ENCODE measurements at places on chromosomes 7 and 10.
A peak's percentile ranks its signal among the peaks of the same experiment; 100 is the strongest.

DNA sequence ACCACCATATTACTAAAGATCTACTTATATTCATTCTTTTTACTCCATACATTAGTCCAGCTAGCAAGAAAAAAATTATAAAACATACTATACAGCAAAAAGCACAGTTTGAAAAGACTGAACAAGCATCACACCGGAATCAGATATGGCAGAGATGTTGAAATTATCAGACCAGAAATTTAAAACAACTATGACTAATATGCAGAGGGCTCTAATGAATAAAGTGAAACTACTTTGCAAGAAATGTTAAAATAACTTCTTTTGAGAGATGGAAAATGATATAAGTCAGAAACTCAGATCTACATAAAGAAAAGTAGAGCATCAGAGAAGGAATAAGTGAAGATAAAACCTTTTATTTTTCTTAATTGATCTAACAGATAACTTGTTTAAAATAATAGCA, 50.9 kb downstream of the SGCE start:
- no peak for DNase-seq

GRCh38 chr10:86600296-86600695, 54.1 kb upstream of the OPN4 start:
- DNase-seq: no peak

GRCh38 chr7:9488555-9488954, 1055.1 kb downstream of the NXPH1 start:
- DNase-seq: peak; percentile 0

DNA sequence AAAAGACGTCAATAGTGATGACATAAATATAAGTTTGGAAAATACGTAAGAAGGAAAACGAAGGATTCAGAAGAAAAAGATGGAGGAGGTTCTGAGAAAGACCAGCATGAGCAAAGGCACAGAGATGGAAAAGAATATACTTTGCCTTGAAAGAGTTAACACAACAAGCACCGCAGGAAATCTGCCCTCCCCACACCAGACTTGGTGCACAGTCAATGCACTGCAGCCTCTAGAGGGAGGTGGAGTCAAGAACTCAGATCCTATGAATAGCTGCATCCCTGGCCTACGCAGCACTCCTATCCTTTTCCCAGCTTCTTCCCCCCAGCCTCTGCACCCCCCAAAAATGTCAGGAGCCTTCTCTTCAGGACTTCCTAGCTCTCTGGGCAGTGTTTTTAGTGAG, 1370.6 kb upstream of the LRRTM3 start:
- no peak for DNase-seq

DNA sequence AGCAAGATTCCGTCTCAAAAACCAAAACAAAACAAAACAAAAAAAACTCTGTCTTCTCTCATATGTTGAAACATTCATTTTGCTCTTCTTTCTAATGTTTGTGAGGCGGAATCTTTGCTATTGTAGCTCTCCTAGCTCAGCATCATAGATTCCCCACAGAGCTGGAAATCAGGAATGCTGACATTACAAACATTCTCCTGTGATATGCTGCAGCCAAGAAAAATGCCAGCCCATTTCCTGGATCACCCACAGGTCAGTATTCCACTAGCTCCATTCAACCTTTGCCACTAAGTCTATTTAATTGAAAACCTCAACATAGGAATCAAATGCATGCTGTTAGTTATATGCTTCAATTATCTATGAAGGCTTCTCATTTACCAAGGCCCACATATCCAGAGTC, 186.3 kb downstream of the IPMK start:
- no peak for DNase-seq

GRCh38 chr10:99832439-99832838, 50.0 kb downstream of the ABCC2 start:
- no peak for DNase-seq

GRCh38 chr7:445563-446288, 73.9 kb downstream of the PDGFA start:
- DNase-seq: no peak

GRCh38 chr10:28692050-28692449, 14.7 kb downstream of the BAMBI start:
- no peak for DNase-seq

- no peak for DNase-seq
These were observed 909.3 kb upstream of the GHITM start for GRCh38 chr10:83229991-83230390.

- DNase-seq: no peak
These were observed 145.6 kb downstream of the DOCK4 start for GRCh38 chr7:112060625-112061024.

DNA sequence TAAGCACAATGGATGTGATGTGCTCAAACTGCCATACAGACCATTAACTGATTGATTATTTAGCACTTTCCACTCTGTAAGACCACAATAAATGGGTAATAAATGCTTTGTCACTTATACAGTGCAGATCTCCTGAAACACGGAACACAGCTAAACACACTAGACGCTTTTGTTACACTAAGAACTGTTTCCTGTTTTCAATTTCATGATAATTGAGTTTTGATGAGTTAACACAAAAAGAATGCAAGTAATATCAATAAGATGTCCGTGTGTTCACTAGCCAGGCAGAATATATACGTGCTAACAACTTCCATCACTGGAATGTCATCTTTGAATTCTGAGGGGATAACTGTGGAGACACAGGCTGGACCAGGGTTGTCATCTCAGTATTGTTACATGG, 178.8 kb downstream of the SKAP2 start:
- DNase-seq: no peak

DNA sequence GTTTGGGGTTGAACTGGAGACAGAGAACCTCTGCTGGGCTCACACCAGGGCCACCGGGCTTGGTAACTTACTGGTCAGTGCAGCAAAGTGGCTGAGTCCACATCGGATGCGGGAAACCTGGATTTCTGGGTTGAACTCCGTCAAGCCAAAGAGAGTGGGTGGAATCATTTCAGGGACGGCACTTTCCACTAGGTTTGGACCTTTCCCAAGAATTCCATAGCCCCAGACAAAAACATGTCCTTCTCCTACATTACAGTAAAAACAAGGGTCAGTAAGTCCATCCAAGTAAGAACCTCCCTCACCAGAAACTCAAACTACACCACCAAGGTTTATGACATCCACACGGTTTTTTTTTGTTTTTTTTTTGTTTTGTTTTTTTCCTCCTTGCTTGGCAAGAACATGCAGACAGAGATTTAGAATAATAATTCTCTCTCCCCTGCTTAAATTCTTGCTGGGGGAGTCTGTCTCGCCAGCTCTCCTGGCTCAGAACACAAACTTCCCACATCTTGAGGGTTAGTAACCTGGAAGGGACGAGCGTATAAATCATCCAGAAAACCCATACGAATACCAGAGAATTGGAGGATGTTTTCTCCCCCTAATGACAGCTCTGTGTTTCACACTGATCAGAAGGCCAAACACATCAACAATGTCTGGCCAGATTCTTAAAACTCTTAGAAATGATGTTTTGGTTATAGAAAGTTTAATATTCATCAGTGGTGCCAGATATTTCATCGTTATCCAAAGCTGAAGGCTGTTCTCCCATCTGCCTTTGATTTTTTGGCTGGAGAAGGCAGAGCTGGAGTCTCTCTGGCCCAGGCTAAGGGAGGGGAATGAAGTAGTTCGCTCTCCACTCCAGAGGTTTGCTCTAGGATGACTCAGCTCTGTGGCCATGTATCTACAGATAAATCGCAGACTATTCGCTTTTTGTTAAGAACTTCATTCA, 17.5 kb downstream of the RCC1L start:
- DNase-seq: no peak

GRCh38 chr10:75952093-75952492, 520.7 kb downstream of the LRMDA start:
- no peak for DNase-seq

GRCh38 chr10:124999433-125000365, 57.8 kb downstream of the ZRANB1 start:
- DNase-seq: no peak

DNA sequence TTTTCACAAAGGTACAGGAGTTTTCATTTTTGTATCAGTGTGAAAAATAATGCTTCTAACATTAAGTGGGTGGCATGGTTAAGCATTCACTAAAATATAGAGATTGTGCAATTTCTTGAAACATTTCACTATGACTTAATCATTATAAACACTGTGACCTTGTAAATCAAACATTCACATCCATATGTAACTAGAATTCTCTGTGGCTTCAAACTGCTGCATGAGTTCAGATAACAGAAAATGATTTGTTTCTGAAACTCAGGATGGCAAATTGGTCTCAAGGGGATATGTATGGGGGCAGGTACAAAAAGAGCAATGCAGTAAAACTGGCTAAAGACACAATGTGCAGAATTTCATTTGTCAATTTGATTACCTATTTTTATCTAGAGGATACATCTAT, 3.8 kb downstream of the FAM133B start:
- no peak for DNase-seq
